Activated naive CD4-positive, alpha-beta T cell treated with anti-CD3 and anti-CD28 coated beads for 36 hours (primary cell): ENCODE measurements at places on chromosomes 2 and 18. TPM values are rescaled to one million over a fixed set of nuclear protein-coding genes. Genes with fewer than 3 reads are reported as not detected.
A peak's percentile ranks its signal among the peaks of the same experiment; 100 is the strongest.

UGT1A8 gene
- total RNA-seq = not detected

CLK1 gene
- 174 TPM for total RNA-seq

ADRA2B gene
- 0.52 TPM for total RNA-seq

GALNT3 gene
- 1.5 TPM for total RNA-seq

UGGT1 gene
- 37.3 TPM for total RNA-seq

ALPP gene
- total RNA-seq = not detected

DPYSL5 gene
- total RNA-seq = 0.07 TPM

ABCG8 gene
- total RNA-seq = not detected

RETREG2 gene
- 44.0 TPM for total RNA-seq

UGT1A10 gene
- not detected for total RNA-seq

GAREM1 gene
- total RNA-seq = 0.35 TPM

DNA sequence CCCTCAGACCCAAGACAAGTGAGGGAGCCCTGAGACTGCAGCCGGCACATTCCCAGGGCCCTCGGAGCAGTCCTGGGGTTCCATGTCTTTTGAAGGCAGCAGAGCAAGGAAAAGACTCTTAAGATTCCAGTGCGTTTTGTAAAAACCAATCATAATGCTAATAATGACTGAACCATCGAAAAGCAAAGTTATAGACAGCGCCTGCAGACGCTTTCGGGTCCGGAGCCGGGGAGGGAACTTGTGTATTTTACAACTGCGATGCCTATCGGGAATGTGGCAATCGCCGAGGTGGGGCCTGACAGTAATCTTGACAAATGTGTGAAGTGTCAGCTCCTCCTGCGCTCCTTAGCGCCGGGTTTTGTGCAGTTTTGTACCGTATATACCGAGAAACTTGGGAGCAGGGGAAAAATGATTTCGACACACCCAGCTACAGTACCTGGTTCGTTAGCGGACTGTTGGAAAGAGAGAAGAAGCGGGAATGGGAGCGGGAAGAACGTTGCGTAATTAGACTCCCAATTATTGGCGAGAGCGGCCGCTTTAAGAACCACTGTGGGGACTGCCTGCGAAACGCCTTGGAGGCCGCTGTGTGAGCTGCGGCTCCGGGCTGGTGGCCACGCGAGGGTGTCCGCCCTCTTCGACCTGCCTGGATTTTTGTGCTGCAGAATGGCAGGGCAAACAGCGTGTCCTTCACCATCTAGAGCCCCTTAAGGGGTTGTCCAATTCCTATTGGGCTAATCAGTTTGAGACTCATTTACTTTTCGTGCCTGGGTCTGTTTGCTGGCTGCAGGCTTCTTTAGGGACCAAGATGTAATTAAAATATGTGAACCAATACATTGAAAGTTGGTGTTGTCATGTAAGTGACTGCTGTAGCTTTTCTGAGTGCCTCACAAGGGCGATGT lies 2.4 kb downstream of the EPAS1 start:
- peak; percentile 20 for DNase-seq

DNA sequence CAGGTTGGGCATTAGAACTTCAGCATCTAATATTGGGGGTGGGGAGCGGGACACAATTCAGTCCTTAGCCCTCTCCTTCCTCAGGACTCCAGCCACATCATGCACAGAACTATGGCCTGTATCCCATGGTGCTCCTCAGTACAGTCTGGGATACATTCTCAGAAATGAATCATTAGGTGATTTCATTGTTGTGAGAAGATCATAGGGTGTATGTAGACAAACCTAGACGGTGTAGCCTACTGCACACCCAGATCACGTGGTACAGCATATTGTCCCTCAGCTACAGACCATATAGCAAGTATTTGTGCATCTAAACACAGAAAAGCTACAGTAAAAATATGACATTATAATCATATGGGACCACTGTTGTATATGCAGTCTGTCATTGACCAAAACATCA lies 23.2 kb upstream of the IMP4 start:
- DNase-seq = no peak

GRCh38 chr2:48560546-48561209 lies 30.7 kb downstream of the STON1 start:
- no peak for DNase-seq

DNA sequence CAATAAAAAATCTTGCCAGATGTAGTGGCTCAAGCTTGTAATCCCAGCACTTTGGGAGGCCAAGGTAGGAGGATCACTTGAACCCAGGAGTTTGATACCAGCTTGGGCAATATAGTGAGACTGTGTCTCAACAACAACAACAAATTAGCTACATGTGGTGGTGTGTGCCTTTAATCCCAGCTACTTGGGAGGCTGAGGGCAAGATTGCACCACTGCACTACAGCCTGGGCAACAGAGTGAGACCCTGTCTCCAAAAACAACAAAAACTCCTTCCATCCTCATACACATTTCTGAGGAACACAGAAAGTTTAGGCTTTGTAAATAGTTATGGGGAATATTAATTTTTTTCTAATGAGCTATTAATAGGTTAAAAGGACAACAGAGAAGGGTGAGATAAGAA lies 17.0 kb downstream of the PDE6D start:
- no peak for DNase-seq

- DNase-seq = no peak
Observed at GRCh38 chr2:229376866-229377265, 105.8 kb upstream of the PID1 start.

GRCh38 chr2:128841803-128842202 lies 523.1 kb upstream of the HS6ST1 start:
- DNase-seq = no peak

- no peak for DNase-seq
Observed at GRCh38 chr18:48804856-48805610, 145.7 kb downstream of the SMAD7 start.

DNA sequence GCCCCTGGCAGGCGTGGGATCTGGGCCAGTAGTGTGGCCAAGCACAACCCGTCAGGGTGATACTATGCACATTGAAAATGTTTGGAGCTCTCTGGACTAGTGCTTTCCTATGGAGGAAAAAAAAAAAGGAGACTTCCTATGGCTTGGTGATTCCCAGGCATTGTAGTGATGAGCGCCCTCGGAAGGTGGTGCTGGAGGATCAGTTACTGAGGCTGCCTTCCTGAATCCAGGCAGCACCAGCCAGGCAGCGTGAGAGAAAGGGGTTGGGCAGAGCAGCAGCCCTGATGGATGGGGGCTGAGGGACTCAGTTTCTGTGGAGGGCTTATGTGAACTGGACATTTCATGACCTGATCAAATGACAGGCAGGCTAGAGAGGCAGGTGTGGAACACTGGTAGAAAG lies 70.9 kb downstream of the CHRNA1 start:
- DNase-seq = no peak

DNA sequence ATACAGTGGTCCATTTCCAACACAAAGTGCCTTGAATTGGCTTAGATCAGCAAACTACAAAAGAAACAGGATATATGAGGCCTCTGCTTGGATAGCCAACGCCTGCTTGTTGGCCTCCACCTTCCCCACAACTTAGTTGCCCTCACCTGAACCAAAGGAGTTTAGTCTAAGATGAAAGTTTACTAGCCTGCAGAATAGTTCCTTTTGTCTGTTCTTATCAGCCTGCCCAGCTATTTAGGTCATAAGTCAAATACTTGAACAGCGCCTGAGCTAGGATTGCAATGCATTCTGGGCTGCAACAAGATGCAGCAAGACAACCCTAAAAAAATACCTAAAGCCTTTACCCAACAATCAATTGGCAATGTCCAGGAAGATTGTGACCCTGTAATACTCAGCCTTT lies 13.1 kb upstream of the EPG5 start:
- no peak for DNase-seq

GRCh38 chr2:240451108-240451611 lies 15.7 kb downstream of the GPC1 start:
- DNase-seq = no peak

GRCh38 chr2:235171550-235172031 lies 219.8 kb downstream of the SH3BP4 start:
- DNase-seq = no peak

GRCh38 chr2:237271698-237272652 lies 142.0 kb downstream of the COL6A3 start:
- DNase-seq = no peak

- DNase-seq = no peak
Observed at GRCh38 chr18:37570336-37570930, 4.8 kb upstream of the CELF4 start.

GRCh38 chr18:58098706-58099105 lies 54.7 kb downstream of the NEDD4L start:
- DNase-seq = no peak

DNA sequence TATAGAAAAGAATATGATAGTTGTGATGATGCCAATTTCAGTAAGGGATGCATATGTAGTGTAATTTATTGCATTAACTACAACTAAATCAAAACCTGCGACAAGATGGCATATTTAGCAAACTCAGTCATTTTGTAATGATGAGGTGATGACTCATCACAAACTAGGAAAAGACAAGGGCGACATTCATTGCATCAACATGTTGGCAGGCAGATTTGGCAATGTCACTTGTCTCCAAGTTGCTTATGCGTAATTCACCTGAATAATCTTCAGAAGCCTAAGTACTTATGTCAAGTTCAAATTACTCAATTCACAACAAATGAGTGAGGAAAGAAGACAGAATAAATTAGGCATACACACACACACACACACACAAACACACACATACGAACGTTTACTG lies 273.2 kb upstream of the RGPD4 start:
- no peak for DNase-seq

DNA sequence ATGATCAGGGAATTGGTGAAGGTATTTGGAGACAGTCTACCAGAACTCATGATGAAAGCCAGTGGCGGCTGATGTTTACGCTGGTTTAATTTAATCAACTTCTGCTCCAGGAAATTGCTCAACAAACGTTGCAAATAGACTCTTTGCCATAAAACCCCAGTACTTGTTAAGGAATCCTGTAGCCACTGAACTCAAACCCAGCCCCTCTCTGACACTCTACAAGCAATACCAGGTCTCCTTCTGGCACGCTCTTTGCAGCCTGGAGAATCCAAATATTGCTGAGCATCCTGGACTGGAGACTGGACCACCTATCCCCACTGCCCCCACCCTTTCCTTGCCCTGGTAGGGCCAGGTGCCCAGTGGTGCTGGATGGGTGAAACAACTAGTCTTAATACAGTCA lies 308.2 kb downstream of the FBXO15 start:
- DNase-seq = no peak

DNA sequence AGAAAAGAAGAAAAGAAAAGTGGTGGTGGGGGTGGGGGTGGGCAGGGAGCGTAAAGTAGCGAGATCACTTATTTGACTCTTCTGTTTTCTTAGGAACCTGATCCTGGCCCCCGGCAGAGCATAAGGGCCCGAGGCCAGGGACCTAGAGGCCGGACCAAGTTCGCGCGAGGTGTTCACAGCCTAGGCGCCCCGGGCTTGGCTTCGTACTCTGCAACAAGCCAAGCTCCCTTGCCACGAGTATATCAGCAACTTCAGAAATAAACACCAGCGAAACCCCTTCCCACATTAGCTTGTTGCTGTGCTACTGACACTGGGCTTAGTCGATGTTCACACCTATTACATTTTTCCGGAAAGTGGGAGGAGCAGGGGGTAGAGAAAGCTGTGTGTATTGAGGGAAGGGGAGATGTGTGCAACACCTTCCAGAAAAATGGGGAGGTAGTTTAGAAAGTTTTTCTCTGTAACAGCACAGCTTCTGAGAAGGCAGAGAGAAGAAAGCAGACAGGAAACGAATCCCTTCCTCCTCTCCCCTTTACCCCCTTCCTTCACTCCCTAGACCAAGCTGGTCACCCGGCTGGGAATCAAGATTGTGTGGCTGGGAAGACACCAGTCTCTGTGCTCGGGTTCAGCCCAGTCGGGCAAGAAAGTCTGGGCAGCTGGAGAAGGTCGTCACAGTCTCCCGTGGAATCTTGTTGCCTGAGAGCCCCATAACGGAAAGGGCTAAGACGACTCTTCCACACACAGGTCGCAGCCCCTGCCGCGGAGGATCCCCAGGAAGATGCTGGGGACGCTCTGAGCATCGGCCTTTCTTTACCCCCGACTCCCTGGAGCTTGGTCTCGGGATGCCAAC lies 12.0 kb upstream of the SATB2 start:
- no peak for DNase-seq

DNA sequence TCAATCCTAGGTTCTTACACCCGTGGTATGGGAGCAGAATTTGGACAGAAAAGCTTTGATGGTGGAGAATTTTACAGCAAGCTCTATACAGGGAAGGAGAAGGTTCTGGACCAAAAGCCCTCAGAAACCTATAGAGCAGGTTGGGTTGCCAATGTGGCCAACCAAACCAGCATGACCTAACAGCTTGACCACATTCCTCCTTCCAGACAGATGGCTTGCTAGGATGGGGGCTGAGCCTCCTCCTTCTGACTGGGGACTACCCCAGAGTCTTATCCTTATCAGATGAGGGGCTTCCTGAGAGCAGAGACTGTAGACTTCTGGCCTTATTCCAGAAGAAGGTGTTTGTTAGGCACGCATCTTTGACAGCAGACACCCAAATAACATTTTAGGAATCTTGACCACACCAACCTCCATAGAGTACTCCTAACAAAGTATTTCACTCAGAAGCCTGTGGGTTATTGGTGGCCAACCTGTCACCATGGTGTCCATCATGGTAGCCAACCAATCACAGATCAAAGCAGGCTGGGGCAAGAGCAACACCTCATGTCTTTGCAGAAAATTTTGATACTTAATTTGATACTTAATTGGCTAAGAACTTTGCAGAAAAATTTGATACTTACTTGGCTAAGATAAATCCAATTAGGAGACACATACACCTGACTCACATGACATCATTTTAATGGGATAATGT lies 34.8 kb upstream of the EPAS1 start:
- DNase-seq = no peak

- no peak for DNase-seq
Observed at GRCh38 chr2:62034715-62035114, 129.2 kb downstream of the COMMD1 start.

DNA sequence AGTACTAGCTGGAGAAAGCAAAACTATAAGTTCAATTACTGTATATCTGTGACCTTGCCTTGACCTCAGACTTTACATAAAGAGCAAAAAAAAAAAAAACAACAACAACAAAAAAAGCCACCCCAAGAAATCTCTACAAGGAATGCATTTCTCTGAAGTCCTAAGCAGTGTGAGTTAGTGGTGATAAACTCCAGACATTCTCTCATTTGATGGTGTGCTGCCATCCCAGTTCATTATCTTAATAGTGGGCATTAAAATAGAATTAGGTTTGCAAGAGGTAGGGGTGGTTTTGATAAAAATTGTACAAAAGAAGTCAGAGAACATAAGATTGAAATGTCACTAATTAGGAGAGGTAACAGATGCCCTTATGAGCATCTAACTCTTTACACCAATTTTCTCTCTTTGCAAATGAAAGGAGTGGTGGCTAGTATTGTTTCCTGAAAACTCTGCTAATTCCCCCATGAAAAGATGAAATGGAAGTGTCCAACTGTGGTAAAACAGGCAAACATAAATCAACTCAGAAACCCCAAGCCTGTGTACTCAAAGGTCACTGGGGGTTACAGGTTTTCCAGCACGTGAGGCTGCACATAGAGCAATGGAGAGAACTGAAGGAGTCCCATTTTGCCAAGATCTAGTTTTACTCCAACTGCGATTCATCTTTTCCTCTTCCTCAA lies 131.9 kb downstream of the MEIS1 start:
- DNase-seq = no peak

DNA sequence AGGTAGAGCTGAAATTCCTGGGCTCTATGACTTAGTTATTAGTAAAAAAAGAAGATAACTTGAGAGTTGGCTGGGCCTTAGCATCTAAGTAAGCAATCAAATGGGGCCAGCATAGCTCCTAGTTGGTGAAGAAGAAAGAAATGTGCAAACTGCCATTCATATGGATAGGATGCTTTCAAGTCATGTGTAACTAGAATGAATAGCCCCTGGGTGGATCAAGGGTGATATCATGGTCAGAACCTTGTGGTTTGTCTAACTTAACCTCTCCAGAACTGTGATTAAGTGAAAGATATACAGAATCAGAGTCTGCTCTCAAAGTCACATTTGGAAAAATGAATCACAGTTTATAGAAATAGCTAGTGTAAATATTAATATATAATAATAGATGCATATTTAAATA lies 198.7 kb upstream of the DTNA start:
- no peak for DNase-seq
